HT1080 (cell line): ENCODE measurements at places on chromosomes 1 and 21.

DNA sequence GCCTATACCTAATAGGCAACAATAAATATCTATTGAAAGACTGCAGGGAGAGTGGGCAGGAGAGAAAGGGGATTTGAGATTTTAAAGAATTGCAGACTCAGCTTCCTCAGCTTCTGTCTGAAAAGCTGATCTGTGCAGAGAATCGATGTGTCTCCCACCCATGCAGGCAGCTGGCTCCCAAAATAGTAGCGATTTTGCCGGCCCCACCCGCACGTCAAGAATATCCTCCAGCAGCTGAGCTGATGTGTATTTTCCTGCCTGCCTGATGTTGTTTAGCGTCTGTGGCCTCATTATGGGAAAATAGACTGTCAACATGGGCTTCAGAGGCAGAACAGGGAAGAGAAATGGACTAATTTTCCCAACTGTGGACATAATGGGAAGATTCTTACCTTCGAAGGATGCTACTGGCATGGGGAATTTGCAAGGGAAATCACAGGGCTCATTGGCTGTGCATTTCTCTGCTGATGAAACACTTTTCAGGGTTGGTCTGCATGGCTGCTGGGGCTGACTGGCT lies 699.8 kb downstream of the PTPRU start:
- no peak for DNase-seq

- DNase-seq, result no peak
Observed at GRCh38 chr21:36479415-36480402, at the start of gene CLDN14. Gene CLDN14, minus strand, starts transcription at chr21:36480122. Its CDS starts 18,427 bp downstream, at chr21:36461695.

GRCh38 chr1:178639326-178639725 lies 85.7 kb upstream of the RALGPS2 start:
- DNase-seq, result no peak

GRCh38 chr1:160945079-160945478 lies 9.5 kb downstream of the ITLN2 start:
- DNase-seq, result no peak

DNA sequence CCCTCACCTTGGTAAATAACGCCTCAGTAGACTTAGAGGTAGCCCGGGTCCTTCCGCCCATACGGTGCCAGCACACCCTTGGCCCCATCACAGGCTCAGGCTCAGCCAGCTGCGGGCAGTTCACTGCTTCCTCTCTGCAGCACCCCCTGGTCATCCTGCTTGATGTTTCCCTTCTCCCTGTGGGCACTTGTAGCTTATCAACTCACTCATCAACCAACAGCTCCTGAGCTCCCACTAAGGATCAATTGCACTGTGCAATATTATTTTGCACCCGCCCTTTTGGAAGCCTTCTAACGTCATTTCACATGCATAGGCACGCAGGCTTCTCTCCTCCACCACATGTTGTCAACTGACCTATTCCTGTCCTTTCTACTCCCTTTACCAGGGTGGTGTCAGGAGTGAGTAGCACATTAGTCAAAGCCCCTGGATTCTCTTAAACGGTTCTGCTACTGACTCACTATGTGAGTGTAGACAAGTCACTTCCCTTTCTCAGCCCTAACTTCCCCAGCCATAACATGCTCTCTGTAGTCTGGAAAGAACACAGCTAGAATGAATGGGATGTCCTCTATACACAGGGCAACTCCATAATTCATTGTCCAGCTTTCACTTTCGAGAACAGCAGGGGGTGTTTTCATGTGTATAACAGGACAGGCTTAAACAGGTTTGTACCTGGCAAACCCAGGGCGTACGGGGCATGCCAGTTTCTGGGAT lies 47.1 kb upstream of the IRF2BP2 start:
- DNase-seq, result peak; percentile 100

- no peak for DNase-seq
Observed at GRCh38 chr1:197440715-197441114, 172.7 kb downstream of the CRB1 start.

GRCh38 chr1:156505679-156506298 lies 5.2 kb upstream of the MEF2D start:
- no peak for DNase-seq

DNA sequence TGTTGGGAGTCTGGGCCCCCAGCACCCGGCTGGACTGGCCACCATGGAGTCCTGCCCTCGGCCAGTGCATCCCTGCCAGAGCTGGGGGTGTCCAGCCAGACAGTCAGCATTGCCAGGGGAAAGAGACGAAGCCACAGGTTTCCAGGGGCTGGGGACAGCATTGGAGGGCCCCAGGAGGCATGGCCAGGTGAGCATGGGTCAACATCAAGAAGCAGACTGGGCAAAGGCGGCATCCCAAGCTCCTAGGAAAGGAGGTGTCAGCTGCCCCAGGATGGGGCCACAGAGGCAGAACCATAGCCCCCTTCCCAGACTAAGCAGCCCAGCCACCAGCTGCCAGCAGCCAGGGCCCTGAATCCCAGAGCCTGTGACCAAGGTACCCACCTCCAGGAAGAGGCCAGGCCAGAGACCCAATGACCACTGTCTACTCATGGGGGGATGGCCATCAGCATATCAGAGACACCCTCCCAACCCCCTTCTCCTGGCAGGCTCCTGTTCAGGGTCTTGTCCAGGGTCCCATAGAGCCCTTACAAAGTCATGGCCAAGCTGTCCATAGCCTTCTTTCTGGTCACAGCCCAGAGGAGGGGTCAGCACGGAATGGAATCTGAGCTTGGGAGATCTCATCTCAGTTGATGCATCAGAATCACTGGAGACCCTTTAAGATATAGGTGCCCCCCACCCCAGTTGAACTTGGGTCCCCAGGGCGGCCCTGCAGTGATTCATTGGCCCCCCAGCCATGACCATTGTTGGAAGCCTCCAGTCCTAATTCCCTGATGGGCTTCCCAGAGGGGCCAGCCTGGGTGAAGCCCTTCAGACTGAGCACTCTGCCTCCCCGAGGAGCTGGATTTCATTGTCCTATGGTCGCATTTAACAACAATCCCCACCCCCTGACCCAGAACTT lies 32.5 kb downstream of the WNT3A start:
- no peak for DNase-seq

GRCh38 chr1:110618668-110619067 lies 12.5 kb upstream of the KCNA2 start:
- no peak for DNase-seq

DNA sequence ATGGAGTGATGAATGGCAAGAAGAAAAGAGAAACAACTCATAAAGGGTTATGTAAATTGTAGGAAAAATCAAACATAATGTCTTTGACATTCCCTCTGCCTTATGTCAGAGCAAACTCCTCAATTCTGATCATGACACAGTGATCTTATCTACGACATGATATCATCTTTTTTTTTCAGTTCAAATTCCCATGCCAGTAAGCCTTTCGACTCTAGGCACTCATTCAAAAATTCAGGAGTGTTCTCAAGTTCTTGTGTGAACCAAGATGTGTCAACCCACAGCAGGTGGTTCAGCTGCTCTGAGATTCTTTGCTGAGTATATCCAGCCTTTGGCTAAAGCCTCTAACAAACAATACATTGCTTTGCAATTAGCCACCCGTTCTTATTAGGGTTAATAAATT lies 97.1 kb upstream of the ESRRG start:
- DNase-seq, result peak; percentile 3

- DNase-seq, result no peak
Observed at GRCh38 chr1:156368889-156369684, at the start of gene RHBG. Gene RHBG, plus strand, starts transcription at chr1:156369211. Its CDS starts 39 bp downstream, at chr1:156369250.

DNA sequence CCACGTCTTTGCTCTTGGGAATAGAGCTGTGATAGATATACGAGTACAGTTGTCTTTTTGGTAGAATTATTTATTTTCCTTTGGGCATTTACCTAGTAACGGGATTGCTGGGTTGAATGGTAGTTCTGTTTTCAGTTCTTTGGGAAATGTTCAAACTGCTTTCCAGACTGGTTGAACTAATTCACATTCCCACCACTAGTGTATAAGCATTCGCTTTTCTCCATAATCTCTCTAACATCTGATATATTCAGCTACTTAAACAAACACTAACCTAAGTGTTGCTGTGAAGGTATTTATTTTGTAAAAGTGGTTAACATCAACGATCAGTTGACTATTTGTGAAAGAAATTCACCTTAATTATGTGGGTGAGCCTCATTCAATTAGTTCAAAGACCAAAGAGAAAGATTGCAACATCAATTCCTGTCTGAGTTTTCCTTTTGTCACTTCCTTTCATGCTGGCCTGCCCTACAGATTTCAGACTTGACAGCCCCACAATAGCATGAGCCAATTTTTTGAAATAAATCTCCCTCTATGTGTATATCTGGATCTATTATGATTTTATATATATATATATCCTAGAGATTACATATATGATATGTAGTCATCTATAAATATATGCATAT lies 26.7 kb upstream of the DUSP10 start:
- no peak for DNase-seq

- DNase-seq, result no peak
Observed at GRCh38 chr1:205243350-205244191, 15.8 kb downstream of the TMCC2 start.

DNA sequence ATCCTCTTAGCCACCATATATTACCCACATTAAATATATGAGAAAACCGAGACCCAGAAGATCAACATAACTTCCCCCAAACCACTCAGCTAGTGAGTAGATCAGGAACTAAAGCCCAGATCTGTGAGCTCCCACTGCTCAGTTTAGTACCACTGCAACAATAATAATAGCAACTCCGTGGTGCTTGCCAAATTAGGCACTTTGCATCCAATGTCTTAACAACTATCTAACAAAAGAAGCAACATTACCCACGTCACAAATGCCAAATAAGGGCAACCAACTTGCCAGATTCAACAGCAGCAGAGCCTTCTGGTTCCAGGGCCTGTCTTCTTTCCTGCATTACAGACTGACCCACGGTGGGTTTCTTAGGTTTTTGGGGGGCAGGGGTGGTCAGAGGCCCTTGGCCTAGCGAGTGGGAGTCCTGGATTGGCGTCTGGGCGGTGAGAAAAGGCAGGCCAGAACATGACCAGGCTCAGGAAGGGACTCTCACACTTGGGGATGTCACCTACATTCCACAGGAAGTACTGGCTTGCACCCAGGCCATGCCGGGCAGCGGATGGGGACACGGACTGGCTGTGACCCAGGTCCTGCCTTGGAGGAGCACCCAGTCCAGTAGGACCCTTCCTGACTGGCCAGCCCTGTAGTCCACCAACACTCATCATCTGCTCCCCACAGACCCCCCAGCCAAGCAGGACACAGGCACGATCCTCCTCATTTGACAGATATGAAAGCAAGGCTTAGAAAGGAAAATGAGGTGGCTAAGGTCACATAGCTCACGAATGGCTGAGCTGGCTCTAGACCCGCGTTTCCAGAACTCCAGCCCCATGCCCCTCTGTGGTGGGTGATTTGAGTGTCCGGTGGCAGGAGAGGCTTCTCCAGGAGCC lies 4.6 kb downstream of the HCRTR1 start:
- DNase-seq, result no peak

DNA sequence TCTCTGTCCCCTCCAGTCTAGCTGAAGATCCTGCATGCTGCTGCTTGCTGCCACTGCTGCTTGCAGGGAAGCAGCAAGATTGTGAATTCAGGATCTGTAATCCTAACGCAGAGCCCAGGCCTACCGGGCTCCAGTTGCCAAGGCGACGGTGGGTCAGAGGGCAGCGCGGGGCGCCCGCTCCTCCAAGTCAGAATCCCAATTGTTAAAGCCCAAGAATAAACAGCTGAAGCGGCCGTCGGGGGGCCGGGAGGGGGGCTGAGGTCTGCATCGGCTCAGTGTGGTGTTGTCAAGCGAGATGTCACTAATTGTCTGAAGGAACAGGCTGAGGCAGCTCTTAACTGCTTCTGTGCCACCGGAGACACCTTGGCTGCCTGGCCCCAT lies 36.8 kb downstream of the AHDC1 start:
- DNase-seq, result no peak

DNA sequence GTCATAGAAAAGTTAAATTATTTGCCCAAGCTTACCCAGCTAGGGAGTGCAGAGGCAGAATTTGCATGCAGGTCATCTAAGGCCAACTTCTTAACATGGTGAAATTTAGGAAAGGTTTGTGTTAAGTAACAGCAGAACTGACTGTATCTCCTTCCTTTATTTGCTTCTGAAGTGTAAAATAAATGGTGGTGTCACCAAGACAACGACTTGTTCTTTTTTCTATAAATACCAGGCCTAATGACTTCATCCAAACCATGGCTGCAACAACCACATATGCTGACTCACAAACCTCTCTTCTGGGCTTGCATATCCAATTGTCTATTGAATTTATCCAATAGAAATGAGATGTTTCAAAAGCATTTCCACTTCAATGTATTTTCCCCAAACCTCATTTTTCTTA lies 19.1 kb downstream of the COL24A1 start:
- DNase-seq, result peak; percentile 87

- peak; percentile 83 for DNase-seq
Observed at GRCh38 chr1:247367786-247368422, 36.2 kb upstream of the ZNF496 start.

DNA sequence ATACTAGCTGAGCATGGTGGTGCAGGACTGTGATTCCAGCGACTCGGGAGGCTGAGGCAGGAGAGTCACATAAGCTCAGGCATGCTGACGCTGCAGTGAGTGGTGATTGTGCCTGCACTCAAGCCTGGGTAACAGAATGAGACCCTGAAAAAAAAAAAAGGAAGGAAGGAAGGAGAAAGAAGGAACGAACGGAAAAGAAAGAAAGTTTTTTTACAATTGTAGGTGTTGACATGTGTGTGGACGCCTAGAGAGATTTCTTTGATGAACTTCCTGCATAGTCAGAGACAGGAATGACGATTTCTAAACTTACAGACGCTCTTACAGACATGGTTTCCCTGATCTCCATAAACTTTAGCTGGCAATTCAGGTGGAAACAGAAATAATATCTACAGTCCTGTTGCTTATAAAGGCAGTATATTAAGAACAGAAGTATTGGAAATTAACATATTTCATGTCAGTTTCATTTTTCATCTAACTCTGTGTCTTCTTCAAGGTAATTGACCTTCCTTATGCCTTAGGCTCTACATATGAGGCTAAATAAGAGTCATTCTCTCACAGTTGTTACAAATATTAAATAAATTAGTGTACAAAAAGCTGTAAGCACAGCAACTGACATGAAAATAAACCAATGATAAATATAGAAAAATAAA lies 4.1 kb downstream of the SAMSN1 start:
- no peak for DNase-seq

DNA sequence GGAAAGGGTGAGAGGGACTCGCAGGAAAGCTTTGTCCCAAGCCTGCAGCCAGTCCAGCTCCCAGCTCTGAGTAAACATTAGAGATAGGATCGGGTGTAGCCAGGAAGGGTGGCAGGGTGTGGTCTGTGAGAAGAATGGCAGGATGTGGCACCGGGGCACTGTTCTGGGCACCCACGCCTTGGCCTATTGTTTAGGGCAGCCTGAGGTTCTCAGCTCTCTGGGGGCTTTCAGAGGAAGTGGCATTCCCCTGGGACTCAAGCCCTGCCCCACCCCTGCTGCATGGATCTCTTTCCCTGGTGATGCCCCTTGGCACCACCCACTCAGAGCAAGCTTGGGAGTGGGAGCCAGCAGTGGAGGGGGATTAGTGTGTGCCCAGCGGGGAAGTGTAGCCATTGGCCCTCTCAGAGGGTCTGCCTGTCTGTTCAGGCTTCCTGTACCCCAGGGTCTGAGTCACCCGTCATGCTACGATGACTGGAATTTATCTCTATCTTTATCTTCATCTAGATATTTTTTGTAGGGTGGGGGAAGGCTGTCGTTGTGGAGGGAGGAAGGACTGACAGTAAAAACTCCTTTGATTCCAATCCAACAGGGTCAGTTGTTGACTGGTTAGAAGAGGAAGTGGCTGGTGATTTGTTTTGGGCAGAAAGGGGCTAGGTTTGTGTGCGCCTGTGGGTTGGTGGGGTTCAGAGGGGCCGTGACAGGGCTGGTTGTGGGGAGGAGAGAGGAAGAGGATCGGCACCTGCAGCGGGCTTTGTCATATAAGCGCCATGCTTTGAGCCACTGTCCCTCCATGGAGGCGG lies 31.6 kb downstream of the SOX13 start:
- peak; percentile 86 for DNase-seq
